ENCODE measurements at places on chromosomes 13 and 19.
A peak's percentile ranks its signal among the peaks of the same experiment; 100 is the strongest.

- DNase-seq, result no peak
Measured at GRCh38 chr19:13400296-13400695, 106.0 kb downstream of the CACNA1A start.

GRCh38 chr13:20173116-20173746 lies 12.4 kb upstream of the GJA3 start:
- no peak for DNase-seq

GRCh38 chr13:35979361-35979951 lies 151.7 kb downstream of the DCLK1 start:
- peak; percentile 98 for DNase-seq

DNA sequence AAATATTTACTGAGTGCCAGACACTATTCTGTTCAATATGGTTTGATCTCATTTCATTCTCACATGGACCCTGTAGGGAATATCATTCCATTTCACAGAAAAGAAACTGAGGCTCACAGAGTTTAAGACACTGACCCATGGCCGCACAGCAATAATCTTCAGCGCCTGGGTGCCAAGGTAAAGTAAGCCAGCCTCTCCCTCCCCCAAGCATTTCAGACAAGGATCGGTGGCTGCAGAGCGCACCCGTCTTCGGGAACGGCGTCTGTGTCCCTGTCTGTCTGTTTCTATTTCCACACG lies 4.3 kb upstream of the PDE4A start:
- no peak for DNase-seq

GRCh38 chr19:40601134-40601974 lies at the start of gene LTBP4:
LTBP4 (plus strand) TSS chr19:40601369; CDS start chr19:40601388, 19 bp downstream.
- no peak for DNase-seq

DNA sequence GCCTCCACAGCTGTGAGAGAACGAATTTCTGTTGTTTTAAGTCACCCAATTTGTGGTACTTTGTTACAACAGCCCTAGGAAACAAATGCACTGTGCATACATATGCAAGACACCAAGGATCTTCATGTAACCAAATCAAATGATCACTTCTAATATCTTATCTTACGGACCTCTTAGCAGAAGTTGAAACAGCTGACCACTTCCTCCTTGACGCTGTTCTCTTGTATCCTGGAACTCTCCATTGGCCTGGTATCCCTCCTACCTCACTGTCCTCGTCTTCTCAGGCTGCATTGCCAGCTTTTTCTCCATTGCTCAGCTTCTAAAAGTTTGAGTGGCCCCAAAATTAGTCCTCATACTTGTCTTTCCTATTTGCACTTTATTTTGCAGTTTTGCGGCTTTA lies 200.4 kb downstream of the DLEU7 start:
- DNase-seq, result no peak

DNA sequence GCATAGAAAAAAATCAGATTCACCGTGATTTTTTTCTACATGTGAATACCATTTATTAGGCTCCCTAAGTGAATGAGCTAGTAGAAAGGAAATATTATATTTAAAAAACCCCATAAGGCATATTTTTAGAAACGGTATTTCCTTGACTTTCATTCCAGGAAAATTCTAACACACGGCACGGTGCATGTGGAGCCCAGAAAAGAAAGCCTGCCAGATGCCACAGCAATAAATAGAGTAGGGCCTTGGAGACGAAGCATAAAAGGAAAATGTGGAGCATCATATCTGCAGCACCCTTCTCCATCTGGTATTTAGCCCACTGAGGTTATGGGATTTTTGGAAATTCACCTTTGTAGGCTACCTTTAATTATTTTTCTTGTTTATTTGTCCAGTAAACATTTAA lies 314.4 kb downstream of the ENOX1 start:
- DNase-seq, result no peak

DNA sequence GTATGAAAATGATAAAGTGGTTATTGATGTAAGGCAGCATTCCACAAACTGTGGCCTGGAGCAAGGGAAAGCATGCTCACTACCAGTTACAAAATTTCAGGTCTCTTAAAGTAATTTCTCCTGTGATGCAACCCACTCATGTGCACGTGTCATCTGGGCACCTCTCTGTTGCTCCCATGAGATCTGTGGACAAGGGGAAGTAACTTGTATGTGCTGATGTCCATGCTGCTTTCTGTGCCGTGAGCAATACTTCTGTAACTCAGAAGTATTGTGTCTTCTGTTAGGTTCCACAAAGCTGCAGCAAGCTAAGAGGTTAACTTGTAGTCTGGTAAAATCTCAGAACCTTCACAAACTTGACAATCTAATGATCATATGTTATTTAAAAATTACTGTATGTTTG lies 930.0 kb upstream of the SLITRK6 start:
- DNase-seq, result no peak

DNA sequence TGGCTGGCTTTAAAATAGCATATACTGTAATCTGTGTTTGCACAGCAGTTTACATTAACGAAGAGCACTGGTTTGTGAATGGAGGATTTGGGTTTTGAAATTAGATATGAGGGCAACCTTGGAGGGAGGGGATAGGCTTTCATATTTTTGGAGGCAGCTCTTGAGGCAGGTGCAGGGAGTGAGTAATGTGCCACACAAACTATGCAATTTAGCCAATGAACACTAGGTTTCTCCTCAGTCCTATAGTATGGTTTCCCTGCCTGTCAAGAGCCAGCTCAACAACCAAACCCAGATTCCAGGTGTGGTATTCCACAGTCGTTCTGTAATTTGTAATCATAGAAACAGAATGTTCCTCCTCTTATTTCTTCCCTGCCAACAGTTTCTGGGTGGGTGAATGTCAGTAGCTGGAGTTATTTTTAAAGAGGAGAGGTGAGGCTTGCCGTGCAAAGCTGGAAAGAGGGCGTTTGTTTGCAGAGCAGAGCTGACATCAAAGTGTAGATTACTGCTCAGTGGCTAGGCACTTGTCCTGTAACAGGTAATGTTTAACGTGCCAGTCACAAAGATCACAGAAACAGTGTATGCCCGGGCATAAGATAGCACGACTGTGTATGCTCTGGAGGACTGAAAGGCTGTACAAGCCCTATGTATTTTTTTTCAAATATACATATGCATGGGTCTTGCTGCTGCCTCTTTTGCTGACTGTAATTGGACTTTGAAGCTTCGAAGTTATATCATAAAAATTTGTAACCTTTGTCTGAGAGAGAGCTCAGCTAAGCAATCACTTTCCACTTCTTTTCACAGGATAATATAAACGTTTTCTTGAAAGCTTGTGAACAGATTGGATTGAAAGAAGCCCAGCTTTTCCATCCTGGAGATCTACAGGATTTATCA lies 124.2 kb downstream of the LMO7 start:
- no peak for DNase-seq

- no peak for DNase-seq
Measured at GRCh38 chr13:29737061-29737460, 113.4 kb downstream of the UBL3 start.

DNA sequence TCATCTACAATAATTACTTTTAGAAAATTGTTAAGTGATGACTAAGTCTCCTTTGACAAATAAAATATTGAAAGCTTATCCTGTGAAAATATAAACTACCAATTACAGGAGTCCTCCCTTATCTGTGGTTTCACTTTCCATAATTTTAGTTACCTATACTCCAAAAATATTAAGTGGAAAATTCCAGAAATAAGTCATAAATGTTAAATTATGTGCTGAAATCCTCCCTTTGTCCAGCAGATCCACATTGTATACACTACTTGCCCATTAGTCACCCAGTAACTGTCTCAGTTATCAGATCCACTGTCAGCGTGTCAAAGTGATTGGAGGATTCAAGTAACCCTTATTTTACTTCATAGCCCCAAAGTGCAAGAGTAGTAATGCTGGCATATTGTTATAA lies 98.1 kb downstream of the SERP2 start:
- DNase-seq, result no peak

DNA sequence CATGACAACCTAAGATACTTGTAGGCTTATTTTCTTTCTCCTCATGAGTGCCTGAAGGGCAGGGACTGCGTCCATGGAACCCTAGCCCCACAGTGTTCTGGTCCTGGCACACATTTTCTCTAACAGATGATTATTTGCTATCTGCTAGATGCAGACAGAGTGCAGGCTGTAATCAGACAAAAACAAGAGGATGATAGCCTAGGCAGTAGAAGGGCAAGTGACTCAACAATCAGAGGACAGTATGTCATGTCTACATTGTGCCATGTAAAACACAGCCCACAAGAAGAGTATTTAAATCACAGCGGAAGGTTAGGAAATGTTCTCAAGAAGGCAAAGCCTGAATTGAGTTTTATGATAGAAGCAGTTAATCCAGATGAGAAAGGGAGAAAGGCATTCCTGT lies 29.3 kb downstream of the MIPEP start:
- DNase-seq, result no peak

- no peak for DNase-seq
Measured at GRCh38 chr13:70842062-70842644, 733.9 kb upstream of the KLHL1 start.

DNA sequence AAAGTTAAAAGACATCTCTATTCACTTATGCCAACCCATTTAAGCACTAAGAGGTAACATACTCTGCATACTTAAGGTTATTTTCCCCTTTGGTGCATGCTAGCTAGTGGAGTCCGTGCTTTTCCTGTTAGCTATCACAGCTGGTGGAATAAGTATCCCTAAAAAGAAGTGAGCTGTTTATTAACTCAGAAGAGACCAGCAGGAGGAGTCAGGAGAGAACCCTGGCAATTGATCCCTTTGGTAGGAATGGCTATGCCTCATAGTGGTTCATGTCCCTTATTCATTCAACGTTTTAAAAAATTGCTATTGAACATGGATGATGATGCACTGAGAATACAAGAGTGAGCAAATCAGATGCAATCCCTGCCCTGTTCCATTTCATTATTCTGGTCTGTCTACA lies 12.4 kb upstream of the NEK5 start:
- no peak for DNase-seq

DNA sequence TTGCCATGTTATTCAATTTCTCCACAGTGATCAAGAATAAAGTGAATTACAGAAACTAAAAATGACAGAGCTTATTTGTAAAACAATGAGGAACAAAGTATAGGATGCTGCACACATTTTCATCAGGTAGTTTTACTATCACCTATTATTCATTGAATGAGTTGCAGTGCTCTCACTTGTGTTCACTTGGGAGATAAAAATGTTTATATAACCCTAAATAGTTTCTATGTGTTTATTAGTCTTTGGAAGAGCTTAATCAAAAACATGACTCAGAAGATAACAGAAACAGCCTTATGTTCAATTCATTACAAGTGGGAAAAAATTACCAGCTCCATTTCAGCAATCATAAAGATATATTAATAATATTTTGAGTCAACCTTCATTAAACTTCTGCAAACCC lies 796.2 kb downstream of the SLITRK1 start:
- no peak for DNase-seq

GRCh38 chr13:99658261-99658991 lies 157.2 kb downstream of the TM9SF2 start:
- DNase-seq, result peak; percentile 59

DNA sequence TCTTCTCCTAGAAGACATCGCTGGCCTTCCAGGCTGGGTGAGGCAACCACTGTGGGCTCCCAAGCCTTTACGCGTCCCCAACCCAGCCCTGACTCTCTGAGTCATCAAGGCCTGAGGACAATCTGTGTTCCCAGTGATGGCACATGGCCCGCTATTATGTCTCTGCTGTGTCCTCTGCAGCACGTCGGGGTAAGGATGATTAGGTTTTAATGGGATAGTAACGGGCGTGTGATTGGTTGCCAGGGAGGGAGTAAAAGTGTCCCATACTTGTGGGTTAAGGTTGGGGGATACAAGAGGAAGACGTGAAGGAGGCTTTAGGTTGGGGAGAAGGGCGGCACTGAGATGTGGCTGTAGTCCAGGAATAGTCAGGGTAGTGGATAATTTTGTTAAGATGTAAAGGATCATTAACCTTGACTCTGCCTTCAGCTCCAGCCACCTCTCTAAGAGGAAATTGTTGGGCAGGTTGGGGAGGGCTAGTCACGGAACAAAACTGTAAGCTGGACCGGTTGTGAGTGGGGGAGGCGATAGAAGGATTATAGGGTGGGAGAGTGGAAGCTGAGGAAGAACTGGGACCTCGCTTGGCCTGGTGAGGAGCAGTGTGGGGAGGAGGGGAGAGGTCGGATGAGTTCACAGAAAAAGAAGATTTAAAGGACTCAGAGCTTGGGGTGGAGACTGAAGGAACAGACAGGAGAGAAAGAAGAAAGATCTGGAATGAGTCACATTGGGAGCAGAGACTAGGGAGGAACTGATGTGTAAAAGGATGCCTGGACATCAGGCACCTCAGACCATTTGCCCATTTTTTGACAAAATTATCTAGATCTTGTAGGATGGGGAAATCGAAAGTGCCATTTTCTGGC lies 27.9 kb upstream of the IGFL1 start:
- no peak for DNase-seq

DNA sequence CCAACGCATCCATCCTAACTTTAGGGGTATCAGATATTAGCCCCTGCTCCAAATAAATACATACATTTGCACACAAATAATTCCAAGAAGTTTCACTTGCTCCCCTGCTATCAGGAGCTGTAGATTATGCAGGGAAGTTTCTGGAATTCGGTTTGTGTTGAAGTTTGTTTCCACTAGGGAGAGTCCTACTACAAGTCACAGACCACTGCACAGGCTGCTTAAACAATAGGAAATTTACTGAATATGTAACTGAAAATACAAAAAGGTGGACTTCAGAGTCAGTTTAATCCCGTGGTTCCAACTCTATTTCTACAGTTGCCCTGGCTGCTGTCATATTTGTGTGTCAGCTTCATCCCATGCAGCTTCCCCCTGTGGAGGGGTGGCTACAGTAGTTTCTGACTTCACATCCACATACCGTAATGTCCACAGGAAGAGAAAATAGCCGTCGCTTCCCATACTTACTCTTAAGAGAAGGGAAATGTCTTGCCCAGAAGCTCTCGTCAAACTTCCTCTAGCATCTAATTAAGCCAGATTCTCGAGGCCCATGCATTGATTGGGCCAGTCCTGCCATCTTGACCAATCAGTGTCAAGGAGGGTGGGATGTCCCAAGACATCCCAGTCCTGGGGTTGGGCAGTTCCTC lies 286.6 kb downstream of the COG6 start:
- no peak for DNase-seq

DNA sequence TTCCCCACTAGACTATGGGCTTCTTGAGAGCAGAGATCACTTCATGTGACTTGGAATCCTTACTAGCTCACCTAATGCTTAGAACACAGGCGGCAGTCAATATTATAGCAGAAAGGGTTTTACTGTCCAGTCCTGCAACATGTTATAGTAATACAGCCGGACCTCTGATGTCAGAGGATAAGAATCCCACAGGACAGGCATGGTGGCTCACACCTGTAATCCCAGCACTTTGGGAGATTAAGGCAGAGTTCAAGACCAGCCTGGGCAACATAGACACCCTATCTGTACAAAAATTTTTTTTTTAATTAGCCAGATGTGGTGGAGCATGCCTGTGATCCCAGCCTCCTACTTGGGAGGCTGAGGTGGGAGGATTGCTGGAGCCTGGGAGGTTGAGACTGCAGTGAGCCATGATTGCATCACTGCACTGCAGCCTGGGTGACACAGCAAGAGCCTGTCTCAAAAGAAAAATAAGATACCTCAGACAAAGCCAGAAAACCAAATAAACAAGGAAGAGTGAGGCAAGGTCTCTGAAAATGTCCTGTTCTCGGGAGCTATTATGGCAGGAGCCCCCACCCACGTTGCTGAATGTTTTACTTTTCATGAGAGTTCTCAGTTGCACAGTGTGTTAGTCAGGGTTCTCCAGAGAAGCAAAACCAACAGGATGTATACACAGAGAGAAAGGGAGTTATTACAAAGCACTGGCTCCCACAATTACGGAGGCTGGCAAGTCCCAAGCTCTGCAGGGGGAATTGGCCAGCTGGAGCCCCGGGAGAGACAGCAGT lies 100.8 kb downstream of the UBL3 start:
- DNase-seq, result peak; percentile 48
